Right ventricle myocardium superior (tissue), 1 donor: ENCODE measurements at places on chromosomes 4 and X. TPM values are rescaled to one million over a fixed set of nuclear protein-coding genes. Genes with fewer than 3 reads are reported as not detected.

FAT4 gene
- total RNA-seq, result 6.2 TPM

RRH gene
- not detected for total RNA-seq

FRYL gene
- 27.9 TPM for total RNA-seq

EFHC2 gene
- 18.0 TPM for total RNA-seq

DNA sequence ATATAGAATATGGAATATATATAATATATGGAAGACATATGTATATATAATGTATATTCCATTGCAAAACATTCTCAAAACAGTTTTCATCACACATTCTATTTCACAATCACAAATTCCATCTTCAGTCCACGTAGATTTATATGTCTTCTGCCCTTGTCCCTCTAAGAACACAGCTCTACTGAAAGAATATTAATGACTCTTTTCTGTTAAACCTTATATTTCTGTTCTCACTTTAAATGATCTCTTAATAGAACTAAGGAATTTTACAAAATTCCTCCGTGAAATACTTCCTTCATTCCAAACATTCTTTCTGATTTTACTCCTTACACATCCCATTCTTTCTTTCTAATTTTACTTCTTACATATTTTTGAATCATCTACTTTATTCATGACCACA lies 1043.1 kb upstream of the PABPC4L start:
- DNase-seq, result no peak

GRCh38 chr4:2615821-2616220 lies 79.4 kb downstream of the FAM193A start:
- no peak for DNase-seq

- no peak for DNase-seq
Observed at GRCh38 chrX:101290957-101291603, at the start of gene TAF7L. TSS of gene TAF7L (minus strand) at chrX:101291334. CDS start at chrX:101287543, 3,791 bp downstream.

DNA sequence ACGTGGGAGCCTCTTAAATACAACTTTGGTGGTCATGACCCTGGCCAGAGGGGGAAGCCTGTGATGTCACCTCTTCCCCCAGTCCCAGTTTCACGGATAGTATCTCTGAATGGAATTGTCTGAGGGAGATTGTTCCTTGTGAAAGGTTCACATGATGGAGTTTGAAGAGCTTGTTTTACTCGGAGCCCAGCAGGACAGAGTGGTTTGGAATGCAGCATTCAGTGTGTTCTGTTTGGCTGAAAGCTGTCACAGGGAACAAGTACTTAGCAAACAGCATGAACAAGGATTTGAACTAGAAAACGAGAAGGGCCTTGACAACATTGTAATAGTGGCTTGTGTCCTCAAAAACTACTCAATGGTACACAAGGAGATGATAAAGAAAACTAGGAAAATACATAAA lies 133.9 kb upstream of the CXorf66 start:
- no peak for DNase-seq

GRCh38 chr4:186271081-186271678 lies 5.2 kb downstream of the F11 start:
- DNase-seq, result no peak

DNA sequence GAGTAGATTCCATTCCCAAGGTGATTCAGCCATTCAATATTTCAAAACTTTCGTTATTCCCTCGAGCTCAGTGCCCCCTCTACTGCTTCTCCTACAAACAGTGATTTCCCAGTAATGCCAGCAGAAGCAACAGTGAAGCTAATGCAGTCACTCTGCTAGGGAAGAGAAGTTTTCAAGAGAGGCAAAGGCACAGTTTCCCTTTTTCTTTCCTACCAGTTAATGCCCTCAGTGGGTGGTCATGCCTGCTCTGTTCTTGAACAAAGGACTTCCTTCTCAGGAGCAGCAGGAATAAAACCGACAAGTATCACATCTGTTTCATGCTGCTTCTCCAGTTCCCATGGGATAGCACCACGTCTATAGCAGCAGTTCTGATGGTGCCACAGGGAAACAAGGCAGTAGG lies 317.2 kb downstream of the TENM3 start:
- no peak for DNase-seq
